RPMI7951 (cell line): ENCODE measurements at places on chromosomes 3 and 15. TPM values are rescaled to one million over a fixed set of nuclear protein-coding genes. Genes with fewer than 3 reads are reported as not detected.

The MYH15 gene
- 0.20 and 0.24 TPM in 2 replicates for total RNA-seq

The HRG gene
- not detected in 2 replicates for total RNA-seq

The UBE3A gene
- 51.0 and 66.4 TPM in 2 replicates for total RNA-seq

The IL20RB gene
- 10.7 and 17.2 TPM in 2 replicates for total RNA-seq

The IFRD2 gene
- total RNA-seq = 97.9 and 116 TPM in 2 replicates

The ANKDD1A gene
- total RNA-seq = 8.1 and 8.5 TPM in 2 replicates

The ATP13A5 gene
- total RNA-seq = not detected in 2 replicates

The TBL1XR1 gene
- total RNA-seq = 117 and 143 TPM in 2 replicates

The PAQR5 gene
- total RNA-seq = 3.3 and 3.5 TPM in 2 replicates

The FETUB gene
- not detected in 2 replicates for total RNA-seq

The SIDT1 gene
- total RNA-seq = under 0.01 TPM in 1 of 2 replicates, not detected in the other

The GATM gene
- total RNA-seq = 0.68 and 1.4 TPM in 2 replicates

The TUSC2 gene
- 26.8 and 33.7 TPM in 2 replicates for total RNA-seq

The ECE2 gene
- not detected in 2 replicates for total RNA-seq

The TMEM266 gene
- not detected in 2 replicates for total RNA-seq

The APBA2 gene
- total RNA-seq = 4.2 and 6.2 TPM in 2 replicates

The STAC gene
- total RNA-seq = 3.7 and 3.9 TPM in 2 replicates

The KBTBD13 gene
- not detected in 2 replicates for total RNA-seq

The SUSD5 gene
- 4.6 and 7.5 TPM in 2 replicates for total RNA-seq

The CPNE9 gene
- not detected in 2 replicates for total RNA-seq

The PTH1R gene
- total RNA-seq = not detected in 2 replicates

The DENND6A gene
- total RNA-seq = 19.9 and 28.5 TPM in 2 replicates

The GOLGA6A gene
- total RNA-seq = not detected in 2 replicates

The KCNMB2 gene
- 23.0 and 27.4 TPM in 2 replicates for total RNA-seq

The TAGLN3 gene
- total RNA-seq = 0.39 and 0.48 TPM in 2 replicates

The MRPL3 gene
- 194 and 195 TPM in 2 replicates for total RNA-seq

The AHSG gene
- total RNA-seq = not detected in 2 replicates

The GPR27 gene
- total RNA-seq = not detected in 2 replicates

The IL5RA gene
- total RNA-seq = not detected in 2 replicates

The SYNPR gene
- not detected in 2 replicates for total RNA-seq

The ZMAT3 gene
- 5.1 and 5.8 TPM in 2 replicates for total RNA-seq

The SAMMSON gene
- total RNA-seq = 0.48 and 0.78 TPM in 2 replicates

The MGA gene
- 19.5 and 24.2 TPM in 2 replicates for total RNA-seq
